Cortex of kidney (tissue), 1 donor: ENCODE measurements at places on chromosomes 1 and 21.

DNA sequence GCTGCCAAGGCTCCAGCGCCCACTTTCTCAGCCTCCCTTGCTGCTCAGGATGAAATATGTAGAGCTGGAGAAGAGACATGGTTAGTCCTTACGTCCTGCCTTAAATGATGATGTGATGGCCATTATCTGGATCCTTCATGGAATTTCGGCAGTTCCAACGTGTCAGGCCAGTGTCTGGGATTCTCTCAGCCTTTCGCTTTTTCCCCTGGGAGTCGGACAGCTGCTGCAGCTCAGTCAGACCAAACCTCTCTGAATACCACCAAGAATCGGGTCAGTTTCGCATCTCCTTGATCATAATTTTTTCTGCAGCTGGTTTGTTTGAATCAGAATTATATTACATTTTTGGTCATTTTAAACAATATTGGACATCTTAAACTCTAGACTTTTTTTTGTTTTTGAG is 22.3 kb upstream of the KLHDC8A start:
- no peak for DNase-seq

DNA sequence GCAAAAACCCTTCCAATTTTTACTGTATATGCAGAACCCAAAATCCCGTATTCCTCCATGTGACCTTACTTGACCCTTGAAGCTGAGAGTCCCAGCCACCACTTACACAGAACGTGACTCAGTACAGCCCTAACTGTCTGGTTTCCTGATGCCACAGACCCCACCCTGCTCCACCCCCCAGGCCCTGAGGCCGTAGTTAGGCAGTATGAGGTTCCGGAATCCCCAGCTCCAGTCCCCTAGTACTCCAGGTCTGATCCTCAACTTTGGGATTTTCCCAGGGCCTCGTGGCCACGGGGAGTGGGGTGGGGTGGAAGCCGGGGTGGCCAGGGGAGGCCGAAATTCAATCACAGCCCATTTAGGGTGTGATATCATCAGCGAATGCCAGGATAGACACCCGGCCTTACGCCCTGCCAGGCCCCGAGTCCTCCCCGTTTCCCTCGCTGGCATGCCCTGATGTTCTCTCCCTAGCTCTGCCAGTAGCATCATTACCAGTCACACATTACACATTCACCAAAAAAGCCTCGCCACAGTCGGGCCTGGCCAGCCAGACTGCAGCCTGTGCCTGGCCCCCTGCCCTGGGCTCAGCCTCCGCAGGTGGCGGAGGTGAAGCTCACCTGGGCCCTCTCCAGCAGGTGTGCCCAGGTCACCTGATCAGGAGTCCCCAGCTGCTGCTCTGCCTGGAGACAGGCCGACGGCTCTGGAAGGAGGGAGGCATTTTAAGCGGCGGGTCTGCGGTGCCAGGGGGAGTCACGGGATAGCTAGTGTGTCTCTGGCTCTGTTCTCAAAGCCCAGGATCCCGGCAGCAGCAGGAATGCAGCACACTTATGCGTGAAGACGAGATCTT is 70.8 kb downstream of the SCCPDH start:
- no peak for DNase-seq

GRCh38 chr1:19313961-19314882 is 2.1 kb downstream of the SLC66A1 start:
- no peak for DNase-seq

DNA sequence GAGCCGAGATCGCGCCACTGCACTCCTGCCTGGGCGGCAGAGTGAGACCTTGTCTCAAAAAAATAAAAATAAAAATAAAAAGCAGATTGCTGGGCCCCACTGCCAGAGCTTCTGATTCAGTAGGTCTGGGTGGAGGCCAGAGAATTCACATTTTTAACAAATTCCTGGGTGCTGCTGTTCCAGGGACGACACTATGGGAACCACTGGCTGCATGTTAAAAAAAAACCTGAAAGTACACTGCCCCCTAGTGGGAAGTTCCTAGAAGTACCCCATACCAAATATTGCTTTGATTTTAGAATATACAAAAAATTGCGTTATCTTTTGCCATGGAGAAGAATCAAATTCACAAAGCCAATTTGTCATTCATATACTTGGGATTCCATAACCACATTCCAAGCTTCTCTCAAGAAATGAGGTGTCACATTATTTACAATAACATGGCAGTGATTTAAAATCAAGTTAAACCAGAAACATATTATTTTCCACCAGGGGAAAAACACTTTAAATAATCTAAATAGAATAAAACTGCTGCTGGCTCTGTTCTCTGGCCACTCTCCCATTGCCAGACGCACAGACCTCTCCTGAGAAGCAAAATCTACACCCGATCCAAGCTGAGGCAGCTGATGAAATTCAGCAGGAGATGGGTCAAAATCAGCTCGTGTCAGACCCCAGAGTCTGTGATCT is 27.4 kb downstream of the SYF2 start:
- no peak for DNase-seq

DNA sequence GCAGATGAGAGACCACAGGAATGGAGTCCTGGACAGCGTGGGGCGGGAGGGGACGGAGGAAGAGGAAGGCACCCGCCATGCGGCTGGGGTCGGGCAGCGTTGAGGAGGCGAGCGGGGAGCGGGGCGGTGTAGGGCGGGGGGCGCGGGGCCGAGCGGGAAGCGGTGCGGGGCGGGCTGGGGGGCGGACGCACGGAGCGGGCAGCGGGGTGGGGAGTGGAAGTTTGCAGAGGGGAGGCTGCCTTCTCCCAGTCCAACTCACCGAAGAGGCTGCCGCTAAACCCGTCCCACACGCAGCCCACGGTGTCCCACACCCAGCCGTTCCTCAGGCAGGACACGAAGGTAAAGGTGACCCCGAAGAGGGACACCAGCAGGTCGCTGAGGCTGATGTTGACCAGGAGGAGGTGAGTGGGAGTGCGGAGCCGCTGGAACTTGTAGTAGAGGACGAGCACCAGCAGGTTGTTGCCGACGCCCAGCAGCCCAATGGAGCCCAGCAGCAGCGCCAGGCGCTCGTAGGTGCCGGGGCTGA is 483 bp downstream of the CHML start:
- no peak for DNase-seq

DNA sequence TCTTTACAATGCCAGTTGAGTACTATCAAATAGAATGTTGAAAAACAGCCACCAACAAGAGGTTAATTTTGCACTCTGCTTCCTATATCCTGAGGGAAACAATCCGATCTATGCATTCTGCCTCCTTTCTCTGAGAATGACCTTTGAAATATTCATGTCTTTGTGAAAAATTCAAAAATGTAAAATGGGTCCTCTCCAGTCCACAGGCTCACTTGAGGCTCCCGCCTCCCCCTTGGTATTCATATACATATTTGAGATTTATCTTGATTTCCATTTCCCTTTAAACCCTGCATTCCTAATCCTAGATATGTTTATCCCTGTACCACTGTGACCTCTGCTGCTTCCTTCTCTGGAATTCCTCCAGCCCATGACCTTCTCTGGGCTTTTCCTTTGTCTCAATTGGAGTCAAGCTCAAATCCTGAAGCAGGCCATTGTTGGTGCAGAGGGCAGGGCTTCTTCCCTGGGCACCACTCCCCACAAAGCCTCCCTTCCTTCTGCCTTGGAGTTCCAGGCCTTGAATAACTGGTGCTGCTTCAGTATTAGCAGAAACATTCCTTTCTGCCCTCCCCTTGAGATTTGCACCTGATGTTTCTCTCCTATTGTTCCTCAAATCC is 296.8 kb downstream of the PBX1 start:
- DNase-seq = no peak

DNA sequence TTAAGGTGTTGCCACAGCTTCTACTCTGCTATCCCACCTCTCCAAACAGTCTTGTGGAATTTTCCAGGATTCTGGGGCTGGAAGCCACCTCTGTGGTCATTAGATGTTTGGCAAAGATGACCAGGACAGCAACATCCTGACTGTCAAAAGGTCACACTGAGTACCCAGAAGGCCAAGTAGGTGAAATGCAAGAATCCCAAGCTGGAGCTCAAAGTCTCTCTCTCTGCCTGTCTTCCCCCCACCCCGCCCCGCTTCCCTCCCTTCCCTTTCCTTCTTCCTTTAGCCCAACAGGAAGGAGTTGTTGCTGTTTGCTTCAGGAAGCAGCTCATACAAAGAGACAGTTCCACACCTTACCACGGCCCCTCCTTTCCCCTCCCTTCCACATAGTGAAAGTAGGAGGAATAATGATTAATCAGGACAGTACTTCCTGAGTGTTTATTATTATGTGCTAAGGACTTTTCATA is 75.6 kb upstream of the SLC2A1 start:
- DNase-seq = no peak

DNA sequence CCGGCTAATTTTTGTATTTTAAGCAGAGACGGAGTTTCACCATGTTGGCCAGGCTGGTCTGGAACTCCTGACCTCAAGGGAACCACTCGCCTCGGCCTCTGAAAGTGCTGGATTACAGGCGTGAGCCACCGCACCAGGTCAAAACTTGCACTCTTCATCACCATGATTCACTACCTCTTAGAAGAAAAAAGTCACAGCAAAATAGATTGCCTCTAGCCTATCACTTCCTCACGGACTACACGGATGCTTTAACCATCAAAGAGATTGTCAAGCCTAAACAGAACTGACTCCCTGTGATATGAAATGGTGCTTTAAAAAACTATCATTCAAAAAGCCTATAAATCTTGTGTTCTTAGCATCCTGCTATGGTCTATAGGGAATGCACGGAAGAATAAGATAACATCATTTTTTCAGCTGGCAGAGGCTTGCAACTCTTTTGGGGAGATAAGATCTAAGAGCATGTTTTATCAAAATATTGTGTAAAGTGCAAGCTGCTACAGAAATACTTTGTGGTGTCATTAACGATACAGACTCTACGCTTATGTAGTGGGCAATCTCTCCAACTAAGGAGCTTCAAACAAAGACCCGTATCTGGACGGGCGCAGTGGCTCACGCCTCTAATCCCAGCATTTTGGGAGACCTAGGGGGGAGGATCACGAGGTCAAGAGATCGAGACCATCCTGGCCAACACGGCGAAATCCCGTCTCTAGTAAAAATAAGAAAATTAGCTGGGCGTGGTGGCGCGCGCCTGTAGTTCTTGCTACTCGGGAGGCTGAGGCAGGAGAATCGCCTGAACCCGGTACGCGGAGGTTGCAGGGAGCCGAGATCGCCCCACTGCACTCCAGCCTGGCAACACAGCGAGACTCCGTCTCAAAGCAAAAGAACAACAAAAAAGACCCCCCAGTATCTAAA is 966 bp downstream of the TFB2M start:
- no peak for DNase-seq

DNA sequence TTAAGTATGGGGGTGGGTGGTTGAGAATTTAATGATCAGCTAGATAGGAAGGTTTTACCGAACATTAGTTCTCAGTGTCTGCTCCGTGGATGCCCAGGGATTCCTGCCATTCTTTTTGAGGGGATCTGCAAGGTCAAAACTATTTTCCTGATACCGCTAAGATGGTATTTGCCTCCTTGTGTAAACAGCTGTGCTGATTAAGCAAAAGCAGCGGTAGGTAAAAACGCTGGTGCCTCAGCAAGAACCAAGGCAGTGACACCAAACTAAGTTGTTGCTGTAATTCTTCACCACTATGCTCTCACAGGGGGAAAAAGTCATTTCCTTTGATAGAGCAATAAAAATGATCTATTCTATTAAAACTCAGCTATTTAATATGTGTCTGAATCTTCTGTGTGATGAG is 229.0 kb downstream of the FMN2 start:
- DNase-seq = no peak

DNA sequence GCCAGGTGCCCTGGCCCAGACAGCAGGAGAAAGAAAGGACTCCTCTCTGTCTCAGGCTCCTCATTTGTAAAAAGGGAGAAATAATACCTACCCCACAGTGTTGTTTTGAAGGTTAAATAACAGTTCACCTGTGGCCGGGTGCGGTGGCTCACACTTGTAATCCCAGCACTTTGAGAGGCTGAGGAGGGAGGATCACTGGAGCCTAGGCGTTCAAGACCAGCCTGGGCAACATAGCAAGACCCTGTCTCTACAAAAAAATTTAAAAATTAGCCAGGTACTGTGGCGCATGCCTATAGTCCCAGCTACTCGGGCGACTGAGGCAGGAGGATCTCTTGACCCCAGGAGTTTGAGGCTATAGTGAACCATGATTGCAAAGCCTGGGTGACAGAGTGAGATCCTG is 2.5 kb upstream of the TMEM200B start:
- DNase-seq = no peak

DNA sequence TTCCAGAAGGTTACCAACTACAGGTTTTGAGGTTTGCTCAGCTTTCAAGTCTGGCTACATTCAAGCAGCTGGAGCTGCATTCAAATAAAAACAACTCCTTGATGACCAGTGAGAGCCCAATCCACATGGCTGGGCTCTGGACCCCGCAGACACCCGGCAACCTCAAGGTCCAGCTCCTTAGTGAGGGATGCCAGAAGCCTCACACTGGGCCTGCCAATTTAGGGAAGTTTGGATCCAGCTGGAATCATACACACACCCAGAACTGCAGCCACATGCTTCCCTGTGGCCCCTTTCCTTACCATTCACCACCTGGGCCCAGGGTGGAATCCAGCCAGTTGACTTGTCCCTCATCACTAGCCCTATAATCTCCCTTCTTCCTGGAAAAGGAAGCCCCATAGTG is 123.7 kb downstream of the UBE2U start:
- DNase-seq = no peak

- no peak for DNase-seq
Observed at GRCh38 chr1:229000187-229000586, 264.9 kb downstream of the RHOU start.

DNA sequence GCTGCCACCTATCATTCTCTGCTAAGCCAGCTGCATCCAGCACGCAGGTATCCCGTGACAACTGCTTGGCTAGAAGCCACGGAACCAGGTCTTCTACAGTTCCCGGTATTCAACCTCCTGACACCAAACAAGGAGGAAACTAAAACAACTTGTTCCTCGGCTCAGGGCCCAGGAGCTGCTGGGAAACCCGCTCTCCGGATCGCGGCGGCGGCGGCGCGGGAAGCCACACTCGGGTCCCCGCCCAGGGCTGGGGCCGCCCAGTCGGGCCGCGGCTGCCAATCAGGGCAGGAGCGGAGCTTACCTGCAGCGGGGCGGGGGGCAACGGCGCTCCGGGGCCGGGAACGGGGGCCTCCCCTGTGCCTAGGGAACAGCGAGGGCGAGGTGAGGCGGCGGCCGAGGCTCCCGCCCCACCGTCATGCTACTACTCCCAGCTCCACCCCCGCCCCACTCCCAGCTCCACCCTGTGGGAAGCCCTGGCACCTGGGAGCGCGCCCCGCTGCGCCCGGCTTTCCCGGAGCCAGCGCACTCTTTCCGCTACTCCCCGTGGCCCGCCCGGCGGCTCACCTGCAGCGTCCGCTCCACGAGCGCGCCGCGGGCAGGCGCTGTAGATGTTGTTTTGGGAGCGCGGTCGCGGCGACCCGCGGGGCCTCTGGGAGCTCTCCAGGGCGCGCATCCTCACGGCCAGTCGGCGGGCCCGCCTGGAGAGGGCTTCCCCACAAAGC is 12.1 kb downstream of the IL24 start:
- no peak for DNase-seq

DNA sequence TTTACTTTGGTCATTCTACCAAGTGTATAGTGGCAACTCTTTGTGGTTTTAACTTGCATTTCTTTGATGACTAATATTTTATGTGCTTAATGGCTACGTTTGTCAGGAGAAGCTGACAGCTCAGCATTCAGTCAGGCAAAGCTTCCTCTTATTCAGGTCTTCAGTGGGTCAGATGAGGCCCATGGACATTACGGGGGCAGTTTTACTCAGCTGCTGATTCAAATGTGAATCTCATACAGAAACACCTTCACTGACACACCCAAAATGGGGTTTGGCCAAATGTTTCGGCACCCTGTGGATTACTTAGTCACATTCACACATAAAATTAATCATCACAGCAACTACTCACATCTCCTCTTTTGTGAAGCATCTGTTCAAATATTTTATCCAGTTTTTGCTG is 104.9 kb upstream of the PLD5 start:
- no peak for DNase-seq

- no peak for DNase-seq
Observed at GRCh38 chr1:181129771-181130606, 41.5 kb downstream of the IER5 start.
